ENCODE measurements at places on chromosomes 16 and 17.
A peak's percentile ranks its signal among the peaks of the same experiment; 100 is the strongest.

- DNase-seq = no peak
Measured at GRCh38 chr17:70604854-70605253, 435.5 kb downstream of the KCNJ2 start.

DNA sequence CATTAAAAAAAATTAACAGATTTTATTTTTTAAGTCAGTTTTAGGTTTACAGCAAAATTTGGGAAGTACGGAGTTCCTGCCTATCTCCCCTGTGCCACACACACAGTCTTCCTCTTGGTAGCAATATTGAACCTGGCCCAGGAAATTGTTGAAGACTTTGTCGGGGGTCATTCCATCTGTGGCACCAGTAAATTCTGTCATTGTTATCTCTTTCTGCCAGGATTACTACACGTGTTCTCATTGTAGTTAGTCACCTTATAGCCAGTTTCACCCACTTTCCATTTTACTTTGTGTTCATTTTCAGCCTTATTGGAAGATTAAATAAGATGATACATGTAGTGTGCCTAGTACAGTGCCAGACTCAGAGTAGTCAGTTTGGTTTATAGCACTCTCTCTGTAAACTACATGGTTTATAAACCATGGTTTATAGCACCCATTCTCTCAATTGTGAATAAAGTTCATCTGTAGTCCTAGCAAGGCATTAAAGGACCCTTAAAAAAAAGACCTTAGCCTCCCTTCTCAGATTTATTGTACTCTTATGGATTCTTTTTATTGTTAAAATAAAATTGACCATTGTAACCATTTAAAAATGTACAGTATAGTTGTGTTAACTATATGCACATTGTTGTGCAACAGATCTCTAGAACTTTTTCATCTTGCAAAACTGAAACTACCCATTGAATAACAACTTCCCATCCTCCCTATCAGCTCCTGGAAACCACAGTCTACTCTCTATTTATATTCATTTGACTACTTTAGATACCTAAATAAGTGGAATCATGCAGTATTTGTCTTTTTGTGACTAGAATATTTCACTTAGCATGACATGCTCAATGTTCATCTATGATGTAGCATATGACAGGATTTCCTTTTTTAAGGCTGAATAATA, 36.1 kb downstream of the NLK start:
- DNase-seq = no peak

- no peak for DNase-seq
Measured at GRCh38 chr17:60455378-60455777, 33.1 kb downstream of the CHCT1 start.

- DNase-seq = no peak
Measured at GRCh38 chr17:41970901-41971331, 4.3 kb downstream of the CNP start.

GRCh38 chr17:17066021-17066420, 23.8 kb downstream of the MPRIP start:
- no peak for DNase-seq

DNA sequence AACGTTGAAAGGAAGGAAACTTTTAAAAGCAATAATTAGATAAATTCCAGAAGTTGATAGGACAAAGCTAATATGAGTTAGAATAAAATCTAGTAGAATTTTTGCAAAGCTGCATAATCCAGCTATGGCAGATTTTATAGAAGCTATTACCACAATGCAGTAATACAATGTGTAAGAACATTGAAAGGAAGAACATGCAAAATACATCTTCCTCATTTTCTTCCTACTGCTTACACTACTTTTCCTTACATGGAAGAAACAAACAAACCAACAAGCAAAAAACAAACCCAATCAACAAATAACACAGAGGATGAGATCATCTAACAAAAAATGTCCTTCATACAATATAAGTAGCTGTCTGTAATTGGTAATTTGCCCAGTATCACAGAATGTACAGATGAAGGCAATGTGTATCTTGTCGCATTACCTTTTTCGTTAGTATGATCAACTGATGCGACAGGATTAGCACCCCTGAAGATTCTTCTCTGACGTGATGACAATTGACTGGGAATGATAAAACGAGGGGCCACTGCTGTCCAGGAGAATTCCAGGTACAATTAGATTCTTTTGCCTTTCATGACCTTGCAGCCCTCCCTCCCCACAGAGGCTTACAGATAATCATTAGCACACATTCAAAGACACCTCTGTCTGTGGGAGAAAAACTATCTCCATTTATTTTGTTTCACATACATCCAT, 21.2 kb upstream of the LRRC37A start:
- DNase-seq = no peak

DNA sequence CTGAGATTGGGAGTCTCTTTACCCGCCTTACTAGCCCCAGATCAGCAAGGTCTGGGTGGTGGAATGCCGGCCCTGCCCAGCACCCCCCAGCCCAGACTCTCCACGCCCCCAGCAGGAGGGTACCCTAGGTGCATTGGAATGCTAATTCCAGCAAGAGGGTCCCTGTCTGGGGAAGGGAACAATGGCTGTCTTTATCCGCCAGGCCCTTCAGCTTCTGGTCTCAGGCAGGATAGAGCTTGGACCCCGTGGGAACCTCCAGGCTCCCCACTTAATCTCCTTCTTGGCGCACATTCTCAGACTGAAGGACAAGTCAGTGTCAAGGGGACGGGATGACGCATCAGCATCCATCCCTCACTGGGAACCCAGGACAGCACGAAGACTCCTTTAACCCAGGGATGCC, 85.1 kb downstream of the LITAF start:
- DNase-seq = no peak

DNA sequence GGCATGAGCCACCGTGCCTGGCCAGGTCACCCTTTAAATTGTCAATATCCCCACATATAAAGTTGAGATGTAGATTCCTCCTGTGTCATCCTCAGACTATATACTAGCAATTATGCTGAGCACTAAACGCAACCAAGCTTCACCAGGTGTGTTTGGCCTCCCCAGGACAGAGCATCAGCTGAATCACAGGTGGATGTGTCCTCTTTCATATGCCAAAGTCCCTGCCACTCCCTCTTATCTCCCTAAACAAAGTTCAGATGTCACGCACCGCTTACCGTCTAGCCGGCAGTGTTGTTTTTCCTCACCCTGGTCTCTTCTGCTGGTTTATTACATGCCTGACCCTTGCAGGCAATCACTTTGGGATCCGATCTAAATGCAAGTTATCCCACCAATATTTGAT, 43.8 kb upstream of the ARHGAP44 start:
- no peak for DNase-seq

DNA sequence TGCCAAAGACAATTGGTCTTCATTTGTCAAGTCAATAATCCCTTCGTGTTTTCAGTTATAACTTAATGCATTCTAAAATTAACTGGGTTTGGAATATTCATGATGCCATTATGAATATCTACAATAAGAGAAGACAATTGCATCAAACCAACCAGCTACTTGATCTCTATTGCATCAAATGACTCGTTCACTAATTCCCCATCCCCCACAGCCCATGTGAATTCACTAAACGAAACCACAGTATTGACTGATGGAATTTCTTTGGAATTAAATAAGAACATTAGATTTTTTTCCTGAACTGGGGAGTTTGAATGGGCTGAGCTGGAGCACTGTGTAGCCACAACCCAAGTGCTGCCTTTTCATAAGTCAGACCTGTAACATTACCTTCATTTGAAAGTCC, 65.3 kb downstream of the HS3ST3B1 start:
- DNase-seq = no peak

GRCh38 chr17:32941419-32942032, 13.6 kb downstream of the TMEM98 start:
- no peak for DNase-seq

GRCh38 chr16:84367297-84367680, 1.0 kb upstream of the ATP2C2 start:
- no peak for DNase-seq

GRCh38 chr17:10156948-10157607, 41.3 kb downstream of the GAS7 start:
- DNase-seq = peak; percentile 91

- DNase-seq = peak; percentile 97
Measured at GRCh38 chr17:77444984-77445759, 304.4 kb downstream of the SEC14L1 start.

- no peak for DNase-seq
Measured at GRCh38 chr16:46558018-46558417, 63.2 kb downstream of the SHCBP1 start.

GRCh38 chr16:66534376-66534799, 15.5 kb downstream of the TK2 start:
- DNase-seq = no peak

- no peak for DNase-seq
Measured at GRCh38 chr17:8749616-8750015, 5.0 kb upstream of the CCDC42 start.

DNA sequence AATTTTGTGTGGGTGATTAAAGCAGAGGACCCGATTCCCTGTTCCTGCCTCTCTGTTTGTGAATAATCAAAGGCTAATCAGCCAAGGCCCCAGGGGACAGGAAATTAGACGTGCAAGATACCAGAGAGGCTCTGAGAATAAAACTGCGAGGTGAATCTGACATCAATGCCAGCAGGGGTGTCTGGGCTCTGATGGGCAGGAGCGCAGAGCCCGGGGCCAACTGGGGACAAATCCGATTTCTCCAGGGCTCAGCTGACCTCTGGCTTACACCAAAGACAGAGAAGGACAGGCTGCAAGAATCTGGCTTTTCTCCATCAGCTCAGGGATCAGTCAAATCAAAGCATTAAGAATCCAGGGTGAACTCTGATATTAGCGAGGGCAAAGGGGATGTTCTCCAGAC, 174.3 kb downstream of the XYLT1 start:
- no peak for DNase-seq

DNA sequence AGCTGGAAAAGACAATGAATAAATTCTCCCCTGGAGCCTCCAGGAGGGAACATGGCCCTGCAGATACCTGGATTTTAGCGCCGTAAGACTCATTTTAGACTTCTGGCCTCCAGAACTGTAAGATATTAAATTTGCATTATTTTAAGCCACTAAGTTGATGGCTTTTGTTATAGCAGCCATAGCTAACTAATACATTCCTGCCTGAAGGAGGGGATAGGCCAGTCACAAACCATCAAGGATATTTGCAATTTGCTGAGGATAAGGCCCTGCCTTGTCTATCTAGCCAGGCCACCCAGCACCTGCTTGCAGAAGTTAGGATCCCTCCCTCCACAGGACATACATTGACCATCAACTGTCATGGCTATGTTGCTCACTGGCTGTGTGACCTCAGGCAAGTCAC, 4.9 kb upstream of the KCNG4 start:
- no peak for DNase-seq

DNA sequence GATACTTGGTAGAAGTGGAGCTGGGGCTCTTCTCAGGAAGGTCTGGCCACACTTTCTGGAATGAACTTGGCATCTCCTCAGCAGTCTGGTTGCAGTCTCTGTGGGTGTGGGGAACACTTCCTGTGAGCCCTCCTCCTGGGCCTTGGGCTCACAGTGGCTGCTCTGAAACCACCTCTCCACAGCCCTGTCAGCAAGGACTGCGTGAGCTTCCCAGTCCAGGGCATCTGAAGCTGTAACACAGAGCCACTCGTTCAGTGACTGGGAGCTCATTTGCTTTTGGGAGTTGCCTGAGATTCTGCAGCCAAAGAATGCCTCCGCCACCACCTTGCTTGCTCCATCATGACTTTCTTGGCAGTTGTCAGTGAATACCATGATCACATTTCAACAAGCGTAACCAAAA, 60.0 kb downstream of the CLEC16A start:
- no peak for DNase-seq

- DNase-seq = peak; percentile 79
Measured at GRCh38 chr16:12819126-12820117, 15.7 kb upstream of the CPPED1 start.

DNA sequence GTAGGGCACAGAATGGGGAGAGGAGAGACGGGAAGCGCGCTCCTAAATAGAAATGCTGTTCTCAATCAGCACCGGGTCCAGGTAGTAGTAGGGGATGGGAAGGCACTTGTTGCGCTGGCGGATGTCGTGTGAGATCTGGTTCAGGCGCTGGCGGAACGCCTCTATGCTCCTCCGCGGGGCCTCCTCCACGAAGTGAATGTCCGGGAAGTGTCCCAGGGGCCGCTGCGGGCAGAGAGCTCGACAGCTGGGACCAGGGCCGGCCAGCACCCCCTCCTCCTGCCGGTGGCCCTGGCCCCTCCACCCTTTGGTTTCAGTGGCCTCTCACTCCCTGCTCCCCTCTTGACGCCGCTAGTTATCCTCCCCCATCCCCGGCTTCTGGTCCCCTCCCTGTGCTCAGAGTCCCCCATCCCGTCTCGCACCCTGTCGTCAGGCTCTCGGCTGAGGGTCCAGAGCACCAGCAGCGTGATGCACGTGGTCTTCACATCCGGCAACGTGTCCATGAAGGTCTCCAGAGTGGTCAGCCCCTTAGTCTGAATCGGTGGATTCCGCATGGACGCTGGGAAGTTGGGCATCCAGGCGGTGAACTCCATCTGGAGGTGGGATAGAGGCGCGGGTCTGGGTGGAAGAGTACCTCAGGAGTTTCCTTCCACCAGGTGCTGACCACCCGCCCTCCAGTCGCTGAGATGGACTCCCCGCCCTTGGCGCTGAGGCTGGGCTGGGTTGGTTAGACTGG, 14.6 kb downstream of the ALOX12B start:
- DNase-seq = no peak

- DNase-seq = no peak
Measured at GRCh38 chr16:22653876-22654275, 143.2 kb downstream of the NPIPB5 start.

GRCh38 chr17:43550754-43551153, 4.6 kb upstream of the ETV4 start:
- no peak for DNase-seq

GRCh38 chr17:27559506-27560481, 71.2 kb upstream of the LGALS9 start:
- DNase-seq = no peak

- no peak for DNase-seq
Measured at GRCh38 chr17:18356624-18357023, 6.7 kb downstream of the SHMT1 start.

DNA sequence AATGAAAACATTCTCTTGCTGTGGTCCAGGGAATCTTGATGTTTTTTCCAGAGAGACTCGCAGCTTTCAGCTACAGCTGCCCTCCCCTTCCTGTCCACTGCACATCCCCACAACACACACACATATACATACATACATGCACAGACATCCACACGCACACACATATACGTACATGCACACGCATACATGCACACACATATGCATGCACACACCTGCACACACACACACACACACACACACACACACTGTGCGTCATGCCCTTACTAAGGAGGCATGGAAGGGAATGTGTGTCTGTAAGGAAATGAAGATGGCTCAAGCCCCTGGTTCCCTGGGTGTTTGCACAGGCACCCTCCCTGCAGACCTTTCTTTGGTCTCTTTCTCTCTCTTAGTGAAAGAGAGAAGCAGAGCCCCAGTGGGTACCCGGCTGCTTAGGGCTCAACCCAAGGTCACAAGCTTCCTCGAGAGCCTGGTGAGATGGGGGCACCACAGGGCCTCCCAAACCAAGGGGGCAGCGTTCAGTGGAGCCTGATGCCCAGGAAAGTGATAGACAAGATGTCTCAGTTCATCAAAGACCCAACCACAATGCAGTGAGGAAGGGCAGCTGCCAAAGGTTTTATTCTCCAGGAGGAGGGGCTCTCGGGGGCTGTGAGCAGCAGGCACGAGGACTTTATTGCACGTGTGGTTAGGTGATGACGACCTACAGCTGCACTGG, 33.3 kb downstream of the TNFRSF13B start:
- DNase-seq = no peak

- no peak for DNase-seq
Measured at GRCh38 chr17:50047488-50048126, 8.3 kb upstream of the ITGA3 start.

Measured in GM12865 (cell line).